Stimulated activated CD8-positive, alpha-beta memory T cell treated with anti-CD3 and anti-CD28 coated beads, Interleukin-4, amount 100 ng/mL, for 48 hours (primary cell): ENCODE measurements at places on chromosomes 3 and 15.

DNA sequence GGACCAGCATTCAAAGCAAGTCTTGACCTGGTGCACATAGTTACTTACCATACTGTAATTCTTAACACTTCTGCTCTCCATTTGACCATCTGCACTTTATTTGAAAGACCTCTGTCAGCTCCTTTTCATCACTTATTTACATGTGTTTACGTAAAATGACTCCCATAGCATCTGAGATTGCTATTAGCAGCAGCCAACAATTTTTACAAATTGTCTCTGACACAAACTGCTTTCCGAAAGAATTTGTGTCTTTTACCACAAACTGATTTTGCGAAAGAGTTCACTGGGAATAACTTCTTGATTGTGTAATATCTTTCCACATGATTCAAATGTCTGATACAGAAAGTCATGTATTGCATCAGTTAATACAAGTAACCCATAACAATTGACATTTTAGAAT is 144.1 kb upstream of the PEX5L start:
- no peak for DNase-seq

- no peak for DNase-seq
Measured at GRCh38 chr15:69801144-69801543, 296.6 kb downstream of the TLE3 start.

- no peak for DNase-seq
Measured at GRCh38 chr15:66008940-66009562, 139.8 kb downstream of the RAB11A start.

- peak; percentile 55 for DNase-seq
Measured at GRCh38 chr3:58414538-58415197, 19.0 kb downstream of the PDHB start.

DNA sequence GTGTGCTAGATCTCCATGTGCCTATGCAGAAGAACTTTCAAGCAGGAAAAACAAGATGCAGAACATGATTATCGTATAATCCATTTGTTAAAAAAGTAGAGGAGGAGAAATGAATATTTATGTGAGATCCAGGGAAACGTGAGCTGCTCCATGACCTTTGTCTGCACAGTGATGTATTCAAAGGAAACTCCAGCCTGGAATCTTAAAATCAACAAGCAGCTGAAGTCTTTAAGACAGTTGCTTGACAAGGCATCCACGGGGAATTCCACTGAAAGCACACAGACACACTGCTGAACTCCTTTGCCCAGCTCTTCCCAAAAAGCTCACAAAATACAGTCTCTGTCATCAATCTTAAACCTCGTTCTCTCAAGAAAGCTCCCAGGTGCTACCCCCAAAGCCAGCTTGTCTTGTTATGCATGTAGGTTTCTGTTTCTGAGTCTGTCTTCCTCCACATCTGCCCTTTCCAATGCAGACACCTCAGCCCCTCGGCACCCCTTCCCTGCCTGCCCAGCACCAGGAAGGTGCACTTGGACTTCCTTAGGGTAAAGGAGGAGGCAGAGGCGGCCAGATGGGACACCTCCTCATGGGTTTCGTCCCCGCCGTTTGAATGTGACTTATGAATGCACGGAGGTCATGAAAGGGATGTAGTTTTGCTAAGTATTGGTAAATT is 28.7 kb downstream of the LRRK1 start:
- DNase-seq, result no peak

DNA sequence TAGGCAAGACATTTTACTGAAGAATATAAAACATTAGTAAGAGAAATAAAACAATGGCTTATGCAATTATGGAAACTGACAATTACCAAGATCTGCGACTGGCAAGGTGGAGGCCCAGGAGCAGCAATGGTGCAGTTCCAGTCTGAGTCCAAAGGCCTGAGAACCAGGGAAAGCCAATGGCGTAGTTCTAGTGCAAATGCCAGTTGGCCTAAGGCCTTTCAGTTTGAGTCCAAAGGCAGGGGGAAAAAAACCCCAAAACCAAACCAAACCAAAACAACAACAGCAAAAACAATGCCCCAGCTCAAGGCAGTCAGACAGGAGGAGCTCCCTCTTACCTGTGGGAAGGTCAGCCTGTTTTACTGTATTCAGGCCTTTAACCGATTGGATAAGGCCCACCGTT is 72.6 kb downstream of the ST6GAL1 start:
- DNase-seq, result peak; percentile 17

- DNase-seq, result peak; percentile 67
Measured at GRCh38 chr3:196643201-196643749, 3.8 kb downstream of the NRROS start.

DNA sequence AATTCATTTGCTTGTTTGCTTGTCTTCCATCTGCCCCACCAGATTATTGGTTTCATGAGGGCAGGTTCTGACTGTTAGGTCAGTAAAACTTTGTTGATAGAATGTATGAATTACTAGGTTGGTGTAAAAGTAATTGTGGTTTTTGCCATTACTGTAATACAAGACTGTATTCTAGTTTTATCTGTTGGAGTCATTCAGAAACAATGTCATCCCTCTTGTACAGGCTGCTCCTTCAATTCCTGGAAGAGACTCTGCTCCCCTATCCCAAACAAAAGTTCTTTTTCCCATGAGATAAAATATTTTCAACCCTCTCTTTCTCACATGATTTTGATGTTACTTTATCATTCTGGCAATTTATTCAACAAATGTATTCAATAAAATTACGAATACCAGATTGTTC is 115.0 kb downstream of the CHST2 start:
- DNase-seq, result no peak

DNA sequence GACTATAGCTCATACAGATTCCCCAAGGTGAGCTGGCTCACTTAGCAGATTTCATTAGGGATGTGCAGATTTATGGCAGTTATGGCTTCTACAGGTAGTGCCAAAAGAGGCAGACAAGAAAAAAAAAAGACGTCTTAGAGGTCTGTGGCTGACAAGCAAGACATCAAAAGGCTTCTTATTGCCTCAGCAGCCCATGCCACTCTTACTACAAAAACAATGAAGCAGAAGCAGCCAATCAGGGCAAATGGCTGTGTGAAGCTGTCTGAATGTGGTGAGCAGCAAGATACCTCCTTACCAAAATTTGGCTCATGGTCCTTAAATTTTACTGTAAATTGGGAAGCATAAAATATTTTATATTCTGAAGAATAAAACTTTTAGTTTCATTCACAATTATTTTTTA is 557.5 kb upstream of the GOLIM4 start:
- DNase-seq, result no peak

- no peak for DNase-seq
Measured at GRCh38 chr15:48384616-48385015, 53.4 kb downstream of the DUT start.

DNA sequence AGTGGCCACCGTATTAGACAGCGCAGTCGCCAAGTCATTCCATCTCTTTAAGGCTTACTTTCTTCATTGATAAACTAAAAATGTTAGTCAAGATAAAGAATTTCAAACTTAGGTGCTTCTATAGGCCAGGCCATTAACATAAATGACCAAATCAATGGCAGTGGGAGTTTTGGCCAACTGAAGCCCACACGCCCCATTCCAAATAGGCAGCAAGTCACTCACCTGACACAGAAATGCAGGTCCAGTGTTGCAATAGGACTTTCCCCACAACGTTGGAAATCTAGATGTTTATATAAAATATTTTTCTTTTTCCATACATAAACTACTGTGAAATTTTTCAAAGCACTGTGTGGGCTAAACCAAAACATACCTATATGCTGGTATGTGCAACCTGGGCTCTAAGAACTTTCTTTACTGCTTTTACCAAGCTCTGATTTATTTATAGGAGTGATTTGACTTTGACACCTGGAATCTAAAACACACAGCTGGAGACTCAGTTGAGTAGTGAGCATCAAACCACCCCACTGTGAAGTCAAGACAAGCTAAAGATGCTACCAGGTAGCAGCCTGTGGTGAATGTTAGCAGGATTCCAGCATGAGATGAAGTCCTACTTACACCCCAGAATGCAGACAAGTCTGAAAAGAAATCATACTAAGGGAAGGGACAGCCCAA is 15.1 kb downstream of the GOLIM4 start:
- DNase-seq, result no peak

DNA sequence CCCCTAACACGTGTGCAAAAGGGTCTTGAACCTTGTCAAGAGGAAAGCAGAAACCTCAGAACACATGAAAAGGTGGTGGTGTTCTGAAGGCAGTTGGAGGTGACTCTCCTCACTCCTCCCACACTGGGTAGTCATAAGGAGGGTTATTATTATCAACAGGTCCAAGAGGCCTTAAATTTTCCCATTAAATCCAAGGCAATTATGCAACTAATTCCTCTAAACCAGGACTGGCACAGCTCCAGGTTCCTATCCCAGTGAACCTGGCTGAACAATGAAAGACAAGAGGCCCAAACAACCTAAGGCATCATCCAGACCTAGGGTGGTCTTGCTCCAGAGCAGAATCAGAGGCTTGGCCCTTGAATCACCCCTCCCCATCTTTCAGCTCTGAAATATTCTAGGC is 15.0 kb downstream of the MYLK start:
- no peak for DNase-seq

DNA sequence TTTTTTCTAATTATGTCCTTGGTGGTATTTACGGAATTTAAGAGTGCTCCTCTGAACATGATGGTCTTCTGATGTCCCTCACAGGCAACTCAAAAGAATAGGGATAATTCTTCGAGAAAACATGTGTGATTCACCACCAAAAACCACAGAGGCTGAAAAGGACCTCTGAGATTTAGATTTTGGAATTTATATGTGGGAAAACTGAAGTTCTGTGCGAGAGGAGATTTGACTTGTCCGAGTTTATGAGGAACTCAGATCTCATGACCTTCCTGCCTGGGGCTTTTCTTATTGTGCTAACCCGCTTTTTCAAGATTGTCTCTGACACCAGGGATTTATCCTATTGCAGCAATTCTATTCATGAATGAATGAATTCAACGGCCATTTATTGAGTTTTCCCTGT is 142.4 kb downstream of the FAM43A start:
- no peak for DNase-seq
